ENCODE measurements at places on chromosomes 3 and 15. TPM values are rescaled to one million over a fixed set of nuclear protein-coding genes. Genes with fewer than 3 reads are reported as not detected.

Gene TM4SF18
- 0.56 TPM for total RNA-seq

Gene UPK1B
- total RNA-seq = 0.19 TPM

Gene CHST13
- total RNA-seq = not detected

Gene LMAN1L
- total RNA-seq = not detected

Gene IQCH
- total RNA-seq = 3.1 TPM

Gene MED12L
- total RNA-seq = 0.28 TPM

Gene ANKUB1
- total RNA-seq = not detected

Gene ADPRH
- 5.6 TPM for total RNA-seq
